ENCODE measurements at places on chromosomes 2 and 18. TPM values are rescaled to one million over a fixed set of nuclear protein-coding genes. Genes with fewer than 3 reads are reported as not detected.

The IL1RL2 gene
- 0.11 TPM for total RNA-seq

The DES gene
- 3.5 TPM for total RNA-seq

The TNS1 gene
- total RNA-seq: 4.5 TPM

The TMEM37 gene
- total RNA-seq: 9.6 TPM

The RFTN2 gene
- total RNA-seq: 1.1 TPM

The CRYGC gene
- total RNA-seq: not detected

The LOXL3 gene
- total RNA-seq: 21.1 TPM

The ADAM17 gene
- total RNA-seq: 25.9 TPM

The REG1B gene
- 2.3 TPM for total RNA-seq

The ANKRD39 gene
- 17.0 TPM for total RNA-seq

The DNER gene
- 3.7 TPM for total RNA-seq

The EML6 gene
- 2.5 TPM for total RNA-seq

The AFG3L2 gene
- total RNA-seq: 109 TPM

The TOGARAM2 gene
- 0.62 TPM for total RNA-seq

The RAB6D gene
- 0.14 TPM for total RNA-seq

The ST8SIA3 gene
- total RNA-seq: 2.3 TPM

The DSG1 gene
- total RNA-seq: not detected

The POTEC gene
- total RNA-seq: not detected

The XDH gene
- 3.7 TPM for total RNA-seq

The GKN2 gene
- not detected for total RNA-seq

The TRIM54 gene
- total RNA-seq: 3.4 TPM

The ZNF385B gene
- 2.2 TPM for total RNA-seq

The ADCYAP1 gene
- total RNA-seq: not detected

The ALKAL2 gene
- 4.3 TPM for total RNA-seq

The TXNDC2 gene
- total RNA-seq: 0.09 TPM

The UGT1A5 gene
- total RNA-seq: not detected

The LHCGR gene
- 0.31 TPM for total RNA-seq

The TSPYL6 gene
- total RNA-seq: not detected

The FER1L5 gene
- total RNA-seq: 1.1 TPM

The RESP18 gene
- total RNA-seq: not detected

The FOXI3 gene
- total RNA-seq: 13.5 TPM

The C1QL2 gene
- total RNA-seq: 0.55 TPM

The CFAP53 gene
- 0.26 TPM for total RNA-seq

The CDCA7 gene
- 66.6 TPM for total RNA-seq

The LYG2 gene
- total RNA-seq: not detected

The PLB1 gene
- total RNA-seq: 0.27 TPM

The AOX1 gene
- total RNA-seq: 5.4 TPM

The OSBPL1A gene
- total RNA-seq: 55.1 TPM

The ATP8B1 gene
- total RNA-seq: 5.6 TPM

The CERKL gene
- total RNA-seq: not detected

The NFU1 gene
- 39.3 TPM for total RNA-seq

The NT5C1B gene
- total RNA-seq: not detected

The NPAS2 gene
- total RNA-seq: 2.6 TPM

The IL36RN gene
- total RNA-seq: not detected

The HADHA gene
- total RNA-seq: 118 TPM
